G401 (cell line): ENCODE measurements at places on chromosomes 16 and 17. TPM values are rescaled to one million over a fixed set of nuclear protein-coding genes. Genes with fewer than 3 reads are reported as not detected.

The CLN3 gene
- total RNA-seq, result 50.2 and 62.7 TPM in 2 replicates

DNA sequence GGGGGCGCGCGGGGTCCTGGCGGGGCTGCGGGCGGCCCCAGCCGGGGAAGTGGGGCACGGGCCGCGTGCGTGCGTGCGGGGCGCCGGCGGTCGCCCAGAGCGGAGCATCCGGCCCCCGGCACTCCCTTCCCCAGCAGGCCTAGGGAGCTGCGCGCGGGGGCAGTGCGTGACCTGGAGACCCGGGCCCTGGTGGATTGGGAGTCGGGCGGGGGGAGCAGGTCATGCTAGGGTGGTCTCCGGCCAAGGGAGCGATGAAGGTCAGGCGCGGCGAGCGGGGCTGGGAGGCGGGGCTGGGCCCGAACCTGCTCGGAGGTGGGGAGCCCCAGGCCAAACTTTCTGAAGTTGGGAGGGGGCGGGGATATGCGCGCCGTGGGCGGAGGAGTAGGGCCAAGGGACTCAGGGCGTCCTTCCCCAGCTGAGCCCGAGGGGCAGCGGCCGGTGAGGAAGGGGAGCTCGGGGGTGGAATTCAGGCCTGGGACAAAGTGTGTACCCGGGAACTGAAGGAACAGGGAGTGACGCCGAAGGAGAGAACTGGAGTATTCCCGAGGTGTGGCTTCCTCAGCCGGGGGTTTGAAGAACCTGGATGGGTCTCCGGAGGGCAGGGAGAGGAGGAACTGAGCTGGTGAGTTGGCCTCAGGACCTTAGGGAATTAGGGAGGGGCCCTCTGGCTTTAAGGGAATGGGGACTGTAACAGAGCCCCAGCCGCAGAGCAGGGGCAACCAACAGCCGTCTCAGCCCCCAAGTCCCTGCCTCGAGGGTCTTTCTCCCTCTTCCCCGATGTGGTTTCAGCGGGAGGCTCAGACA is 589 bp downstream of the XYLT2 start:
- peak; percentile 25 for DNase-seq

GRCh38 chr17:61390479-61390791 is 9.2 kb upstream of the TBX2 start:
- no peak for DNase-seq

DNA sequence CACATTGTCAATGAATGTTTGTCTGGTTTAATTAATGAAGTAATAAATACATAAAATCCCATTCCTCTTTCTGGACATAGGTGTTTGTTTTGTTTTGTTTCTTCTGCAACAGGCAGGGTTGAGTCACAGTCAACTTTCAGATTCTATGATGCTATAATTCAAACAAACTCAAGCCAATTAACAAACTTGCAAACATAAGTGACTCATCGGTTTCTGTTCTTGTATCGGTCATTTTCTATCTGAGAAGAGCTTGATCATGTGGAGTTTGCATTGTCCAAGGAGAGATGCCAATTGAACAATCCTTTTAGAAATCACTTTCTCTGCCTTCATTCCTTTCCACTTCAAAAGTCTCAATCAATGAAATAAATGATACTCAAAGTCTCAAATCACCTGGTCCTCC is 294.2 kb upstream of the C16orf82 start:
- no peak for DNase-seq

GRCh38 chr17:4189280-4189679 is 46.3 kb downstream of the CYB5D2 start:
- no peak for DNase-seq
